Left renal pelvis (tissue), 4 donors: ENCODE measurements at places on chromosomes 16 and 17. TPM values are rescaled to one million over a fixed set of nuclear protein-coding genes. Genes with fewer than 3 reads are reported as not detected.

- no peak for DNase-seq
Measured at GRCh38 chr16:51409001-51409675, 258.1 kb upstream of the SALL1 start.

DNA sequence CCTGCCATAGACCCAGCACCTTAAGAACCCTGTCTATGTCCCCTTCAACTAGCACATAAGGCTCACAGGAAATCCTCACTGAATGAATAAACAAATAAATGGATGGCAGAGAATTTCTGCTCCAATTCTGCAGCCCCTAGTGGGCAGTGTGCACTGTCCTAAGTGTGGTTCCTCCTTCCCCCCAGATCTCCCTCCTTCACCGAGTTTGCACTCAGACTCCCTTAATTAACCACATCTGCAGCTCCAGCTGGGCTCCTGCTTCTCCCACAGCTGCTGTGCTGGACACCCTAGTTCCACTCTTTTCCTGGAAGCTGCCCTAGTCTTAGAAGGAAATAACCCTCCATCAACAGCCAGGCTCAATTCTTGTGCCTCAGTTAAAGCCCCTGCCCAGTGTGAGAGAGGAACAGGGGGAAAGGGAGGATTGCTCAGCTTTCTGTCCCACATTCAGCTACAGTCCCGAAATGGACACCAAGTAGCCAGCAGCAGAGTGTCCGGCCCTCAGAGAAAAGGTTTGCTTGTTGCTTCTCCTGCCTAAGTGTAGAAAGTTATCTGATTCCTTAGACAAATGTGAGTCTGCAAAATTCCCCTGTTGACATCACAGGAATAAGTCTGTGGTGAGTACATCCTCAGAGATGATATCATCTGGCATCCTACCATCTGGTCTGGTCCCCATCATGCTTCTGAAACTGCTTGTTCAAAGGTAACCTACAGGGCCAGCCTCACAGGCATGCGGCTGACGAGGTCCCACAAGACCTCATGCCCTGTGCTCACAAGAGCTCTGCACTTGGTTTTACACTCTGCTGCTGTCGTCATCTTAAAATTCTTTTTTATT lies 12.3 kb downstream of the LRRC3C start:
- DNase-seq = peak; percentile 67

DNA sequence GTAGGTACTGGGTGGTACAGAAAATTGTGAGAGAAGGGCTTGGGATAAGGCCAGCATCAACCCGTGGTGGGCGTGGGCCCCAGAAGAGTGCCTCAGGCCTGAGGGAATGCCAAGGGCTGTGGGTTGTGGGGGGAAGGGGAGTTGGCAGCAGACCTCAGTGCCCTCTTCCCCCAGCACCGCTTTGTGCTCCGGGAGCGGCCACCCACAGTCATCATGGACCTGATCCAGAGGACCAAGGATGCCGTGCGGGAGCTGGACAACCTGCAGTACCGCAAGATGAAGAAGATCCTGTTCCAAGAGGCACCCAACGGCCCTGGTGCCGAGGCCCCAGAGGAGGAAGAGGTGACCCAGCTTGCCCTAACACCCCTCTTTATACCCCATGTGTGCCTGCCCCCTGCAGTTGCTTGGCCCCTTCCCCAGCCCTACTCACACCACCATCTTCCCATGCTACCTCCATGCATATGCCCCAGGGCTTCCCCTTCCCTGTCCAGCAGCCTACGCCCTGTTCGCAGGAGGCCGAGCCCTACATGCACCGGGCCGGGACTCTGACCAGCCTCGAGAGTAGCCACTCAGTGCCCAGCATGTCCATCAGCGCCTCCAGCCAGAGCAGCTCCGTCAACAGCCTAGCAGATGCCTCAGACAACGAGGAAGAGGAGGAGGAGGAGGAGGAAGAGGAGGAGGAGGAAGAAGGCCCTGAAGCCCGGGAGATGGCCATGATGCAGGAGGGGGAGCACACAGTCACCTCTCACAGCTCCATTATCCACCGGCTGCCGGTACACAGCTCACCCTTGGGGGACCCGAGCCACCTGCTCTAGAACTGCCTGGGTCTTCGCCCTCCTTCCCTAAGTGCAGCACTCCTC lies 9.1 kb downstream of the TAOK2 start:
- DNase-seq = no peak

DNA sequence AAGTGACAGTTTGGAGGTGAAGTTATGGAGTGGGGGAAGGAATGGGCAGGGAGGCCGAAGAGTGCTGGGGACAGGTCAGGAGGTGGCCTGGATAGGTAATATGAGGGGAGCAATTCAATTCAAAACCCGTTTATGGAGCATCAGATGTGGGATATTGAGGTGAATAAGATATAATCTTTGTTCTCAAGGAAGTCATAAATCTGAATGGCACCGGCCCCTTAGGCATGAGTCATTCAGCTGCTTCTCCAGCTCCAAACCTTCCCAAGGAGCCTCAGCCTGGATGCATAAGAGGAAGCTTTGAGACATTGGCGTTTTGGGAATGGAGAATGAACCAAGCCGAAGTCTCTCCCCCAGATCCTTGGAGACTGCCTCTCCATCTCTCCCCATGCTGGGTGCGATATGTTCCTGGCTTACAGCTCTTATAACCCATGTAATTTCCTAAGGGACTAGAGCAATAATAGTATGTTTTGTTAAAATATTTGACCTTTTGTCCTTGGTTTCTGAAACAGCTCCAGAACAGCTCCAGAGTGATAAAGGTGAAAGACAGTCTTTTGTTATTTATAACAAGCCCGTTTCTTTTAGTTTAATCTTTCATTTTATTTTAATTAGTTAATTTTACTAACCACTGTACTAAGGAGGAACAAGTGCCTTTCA lies 1.7 kb downstream of the TUBG2 start:
- DNase-seq = no peak

- no peak for DNase-seq
Measured at GRCh38 chr17:79120259-79120658, 45.6 kb downstream of the ENGASE start.

DNA sequence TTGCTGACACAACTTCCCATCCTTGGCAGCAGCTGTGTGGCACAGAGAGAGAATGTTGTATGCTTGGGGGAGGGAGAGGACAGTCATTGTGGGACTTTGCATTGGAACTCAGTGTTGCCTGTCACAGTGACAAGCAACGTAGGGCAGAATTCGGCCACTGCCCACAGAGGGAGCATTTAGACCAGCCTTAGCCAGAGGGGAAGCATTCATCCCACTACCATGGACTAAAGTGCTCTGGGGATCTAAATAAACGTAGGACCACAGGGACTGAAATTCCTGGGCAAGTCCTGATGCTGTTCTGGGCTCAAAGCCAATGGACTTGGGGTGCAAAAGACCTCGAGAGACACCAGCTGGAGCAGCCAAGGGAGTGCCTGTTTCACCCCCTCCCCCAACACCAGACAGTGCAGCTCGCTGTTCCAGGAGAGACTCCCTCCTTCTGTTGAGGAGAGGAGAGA lies 44.9 kb downstream of the ABCA8 start:
- no peak for DNase-seq

DNA sequence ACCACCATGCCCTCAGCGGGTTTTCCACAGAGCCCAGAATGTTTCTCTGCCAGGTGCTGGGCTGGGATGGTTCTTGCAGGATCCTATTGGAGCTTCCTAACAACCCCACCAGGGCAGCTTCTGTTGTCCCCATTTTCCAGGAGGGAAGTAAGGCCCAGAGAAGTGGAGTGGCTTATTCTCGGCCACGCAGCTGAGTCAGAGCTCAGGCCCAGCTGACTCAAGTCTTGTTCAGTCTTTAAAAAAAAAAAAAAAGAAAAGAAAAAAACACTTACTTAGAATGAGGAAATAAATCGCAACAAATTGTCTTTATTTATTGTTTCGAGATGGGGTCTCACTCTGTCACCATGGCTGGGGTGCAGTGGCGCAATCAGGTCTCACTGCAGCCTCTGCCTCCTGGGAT lies 413.0 kb downstream of the CPPED1 start:
- no peak for DNase-seq

DNA sequence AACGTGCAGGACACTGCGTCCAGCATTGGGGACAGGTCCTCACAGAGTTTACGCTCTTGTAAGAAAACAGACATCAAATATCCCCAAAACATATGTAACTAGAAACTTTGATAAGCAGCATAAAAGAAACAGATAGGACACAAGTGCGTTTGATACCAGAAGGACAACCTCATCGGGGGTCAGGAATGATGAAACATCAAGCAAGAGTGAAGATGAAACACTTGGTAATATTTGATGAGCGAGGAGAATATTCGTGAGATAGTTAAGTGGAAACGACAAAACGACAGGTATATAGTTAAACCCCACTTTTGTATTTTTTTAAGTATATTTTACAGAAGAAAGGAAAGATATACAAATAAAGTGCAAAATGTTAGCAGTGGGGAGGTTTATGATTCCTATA lies 55.9 kb downstream of the NXN start:
- no peak for DNase-seq

DNA sequence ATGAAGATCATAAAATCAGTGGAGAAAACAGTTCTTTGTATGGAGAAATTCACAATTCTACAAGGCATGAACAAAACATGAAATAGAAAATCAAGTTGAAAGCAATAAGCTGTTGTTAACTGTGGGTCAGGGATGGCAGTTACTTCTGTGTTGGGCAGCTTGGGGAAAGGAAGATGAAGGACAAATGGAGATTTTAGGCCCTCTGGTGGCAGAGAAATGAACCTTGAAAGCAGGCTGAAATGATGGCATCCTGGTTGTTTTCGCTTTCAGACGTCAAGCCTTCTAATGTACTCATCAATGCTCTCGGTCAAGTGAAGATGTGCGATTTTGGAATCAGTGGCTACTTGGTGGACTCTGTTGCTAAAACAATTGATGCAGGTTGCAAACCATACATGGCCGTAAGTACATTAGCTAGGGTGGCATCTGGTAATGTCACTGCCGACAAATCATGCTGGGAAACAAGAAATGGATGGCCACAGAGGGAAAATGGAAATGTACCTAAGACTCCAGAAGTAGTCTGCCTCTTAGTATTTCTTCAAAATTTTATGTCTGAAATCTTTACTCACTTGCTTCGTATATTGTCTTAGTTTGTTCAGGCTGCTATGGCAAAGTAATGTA lies 108.9 kb downstream of the MAP2K6 start:
- DNase-seq = no peak

DNA sequence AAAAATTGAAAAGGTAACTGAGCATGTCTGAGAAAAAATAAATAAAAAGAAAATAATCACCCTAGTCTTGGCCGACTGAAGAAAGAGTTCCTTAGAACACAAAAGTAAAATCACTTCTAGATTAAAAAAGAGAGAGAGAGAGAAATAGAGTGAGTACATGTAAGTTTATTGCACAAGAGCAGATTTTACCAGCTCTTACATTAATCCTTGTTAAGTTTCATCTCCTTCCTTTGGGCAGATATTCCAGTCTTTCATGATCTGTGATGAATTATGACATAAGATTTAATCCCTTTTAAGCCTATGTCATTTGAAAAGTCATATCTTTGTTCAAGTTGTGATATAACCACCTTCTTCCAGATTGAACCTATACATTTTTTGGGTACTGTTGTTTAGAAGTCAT lies 54.8 kb downstream of the NFAT5 start:
- DNase-seq = no peak

DNA sequence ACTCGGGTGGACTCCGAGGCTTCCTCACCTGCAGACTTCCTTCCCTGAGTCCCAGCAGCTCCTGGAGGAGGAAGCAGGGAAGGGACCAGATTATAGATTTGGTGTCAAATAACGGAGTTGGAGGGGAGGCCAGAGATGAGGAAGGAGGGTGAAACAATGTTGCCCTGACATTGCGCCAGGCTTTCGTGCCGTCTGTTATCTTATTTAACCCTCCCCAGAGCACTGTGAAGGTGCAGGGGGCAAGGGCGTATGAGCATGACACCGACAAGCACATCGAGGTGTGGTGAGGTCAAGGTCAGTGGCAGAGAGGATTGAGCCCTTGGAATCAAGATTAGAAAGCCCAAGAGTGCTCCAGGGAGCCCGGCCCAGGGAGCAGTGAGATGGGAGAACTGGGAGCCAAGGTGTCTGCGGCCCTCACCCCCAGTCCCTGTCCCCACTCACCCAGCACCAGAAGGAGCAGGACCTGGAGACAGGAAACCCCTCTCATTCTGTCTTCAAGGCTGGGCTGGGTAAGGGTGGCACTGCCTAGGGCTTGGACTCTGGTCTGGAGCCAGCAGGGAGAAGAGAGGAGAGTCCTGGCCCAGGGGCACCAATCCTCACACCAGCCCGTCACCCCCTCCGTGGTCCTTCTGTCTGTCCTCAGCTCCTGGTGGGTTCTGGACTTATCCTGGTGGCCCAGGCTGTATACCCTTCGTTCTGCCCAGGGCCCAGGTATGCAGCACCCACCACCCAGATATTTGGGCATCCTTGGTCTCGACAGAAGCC lies 1.1 kb downstream of the PRSS33 start:
- no peak for DNase-seq

DNA sequence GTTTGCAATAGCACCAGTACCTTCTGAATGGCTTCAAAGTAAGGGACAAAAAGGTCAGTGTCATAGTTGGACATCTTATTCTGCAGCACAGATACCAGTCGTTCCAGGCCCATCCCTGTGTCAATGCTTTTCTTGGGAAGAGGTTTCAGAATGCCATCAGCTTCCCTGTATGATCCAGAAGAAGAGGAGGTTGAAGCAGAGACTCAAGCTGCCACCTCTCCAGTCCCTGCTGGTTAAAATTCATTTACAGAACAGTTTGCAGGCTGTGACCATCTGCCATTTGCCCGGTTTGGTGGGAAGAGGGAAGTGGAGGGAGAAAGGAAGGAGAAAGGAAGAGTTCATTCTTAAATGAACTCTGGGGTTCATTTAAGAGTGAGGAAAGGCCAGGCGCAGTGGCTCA lies 18.4 kb upstream of the EXOSC6 start:
- no peak for DNase-seq

- DNase-seq = no peak
Measured at GRCh38 chr16:49748322-49748721, 107.6 kb downstream of the ZNF423 start.

GRCh38 chr17:68036304-68037147 lies 991 bp downstream of the KPNA2 start:
- DNase-seq = no peak

- no peak for DNase-seq
Measured at GRCh38 chr16:64440005-64440404, 681.9 kb downstream of the CDH11 start.

- DNase-seq = no peak
Measured at GRCh38 chr17:33927732-33928133, 327.4 kb upstream of the CCL2 start.

DNA sequence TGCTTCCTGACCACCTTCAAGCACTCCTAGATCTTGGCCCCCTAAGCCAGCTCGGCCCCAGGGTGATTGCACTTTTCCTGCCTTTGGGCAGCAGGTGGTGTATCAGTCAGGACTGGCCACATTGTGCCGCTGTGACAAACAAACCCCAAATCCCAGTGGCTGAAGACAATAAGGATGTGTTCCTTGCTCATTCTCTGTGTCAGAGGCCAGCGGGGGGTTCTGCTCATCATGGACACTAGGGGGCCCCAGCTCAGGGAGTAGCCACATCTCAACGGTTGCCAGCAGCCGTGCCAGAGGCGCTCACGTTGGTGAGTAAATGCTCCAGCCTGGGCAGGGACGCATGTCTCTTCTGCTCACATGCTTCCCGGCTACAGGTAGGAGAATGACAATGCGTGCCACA lies 60.4 kb downstream of the ZDHHC7 start:
- no peak for DNase-seq

GRCh38 chr16:3580686-3581085 lies 3.5 kb upstream of the NLRC3 start:
- no peak for DNase-seq

The PRRT2 gene
- 29.4 TPM for polyA plus RNA-seq

The HSD17B1 gene
- polyA plus RNA-seq = 2.2 TPM

The LPO gene
- 0.26 TPM for polyA plus RNA-seq

The TLCD3B gene
- 0.73 TPM for polyA plus RNA-seq

The ZNF423 gene
- polyA plus RNA-seq = 38.7 TPM

The DHRS7C gene
- not detected for polyA plus RNA-seq

The SHBG gene
- 3.4 TPM for polyA plus RNA-seq
